Activated T-helper 1 cell treated with anti-CD3 and anti-CD28 coated beads, Interleukin-12 subunit alpha, Interleukin-12 subunit beta, Interleukin-2, Interleukin-4 antibody, amounts not matched to agents 30 ng/mL and 10 ng/mL and 1 ng/mL, durations not matched to agents 14 hours and 24 hours and 36 hours (primary cell): ENCODE measurements at places on chromosomes 3 and 15.

DNA sequence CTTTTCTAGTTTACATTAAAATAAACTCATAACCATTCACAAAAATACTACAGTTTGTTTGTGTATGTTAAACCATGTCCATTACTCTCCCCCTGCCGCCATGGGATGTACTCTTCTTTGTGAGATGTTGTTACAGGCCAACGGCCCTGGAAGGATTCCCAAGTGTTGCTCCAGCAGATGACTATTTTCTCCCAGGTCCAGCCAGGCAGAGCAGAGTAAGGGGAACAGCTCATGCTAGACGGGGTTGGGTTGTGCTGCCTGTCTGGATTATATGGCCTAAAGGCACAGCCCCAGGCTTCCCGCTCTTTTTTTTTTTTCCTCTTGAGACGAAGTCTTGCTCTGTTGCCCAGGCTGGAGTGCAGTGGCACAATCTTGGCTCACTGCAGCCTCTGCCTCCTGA, 24.5 kb upstream of the SLCO2A1 start:
- no peak for DNase-seq
- H3K27ac ChIP-seq: no peak overlapping the region
- peaks cover 4% of the 10 kb centered on the region for H3K4me1 ChIP-seq
- peaks cover 3% of the 10 kb centered on the region for H3K27me3 ChIP-seq
- H3K4me3 ChIP-seq: no peak overlapping the region
- H3K36me3 ChIP-seq: no peaks in the 10 kb centered on the region

DNA sequence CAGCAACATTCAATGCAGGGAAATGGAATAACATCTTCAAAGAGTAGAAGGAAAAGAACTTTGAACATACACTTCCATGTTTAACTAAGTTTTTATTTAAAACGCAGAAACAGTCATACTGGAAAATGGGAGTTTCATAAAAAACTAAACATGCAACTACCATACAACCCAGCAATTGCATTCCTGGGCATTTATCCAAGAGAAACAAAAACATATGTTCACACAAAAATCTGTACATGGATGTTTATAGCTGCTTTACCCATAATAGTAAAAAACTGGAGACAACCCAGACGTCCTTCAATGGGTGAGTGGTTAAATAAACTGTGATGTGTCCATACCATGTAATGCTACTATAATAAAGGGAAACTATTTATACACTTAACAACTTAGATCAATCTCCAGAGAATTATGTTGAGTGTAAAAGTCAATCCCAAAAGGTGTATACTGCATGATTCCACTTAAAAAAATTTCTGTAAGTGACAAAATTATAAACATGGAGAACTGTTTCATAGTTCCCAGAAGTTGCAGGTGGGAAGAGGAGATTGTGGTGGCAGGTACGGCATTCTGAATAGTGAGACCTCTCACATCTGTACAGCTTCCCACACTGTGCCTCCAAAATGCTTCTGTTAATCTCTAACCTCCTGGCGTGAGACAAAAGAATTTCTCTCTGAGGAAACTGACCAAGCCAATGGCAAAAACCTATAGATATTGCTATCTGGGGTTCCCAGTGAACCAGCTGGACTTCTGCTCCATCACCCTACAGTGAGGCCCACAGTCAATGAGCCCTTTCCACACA, 23.1 kb downstream of the ISG20 start:
- peaks cover 5% of the 10 kb centered on the region for H3K4me1 ChIP-seq
- peaks cover 2% of the 10 kb centered on the region for H3K27me3 ChIP-seq
- H3K36me3 ChIP-seq: no peaks in the 10 kb centered on the region
- no peak overlapping the region for H3K27ac ChIP-seq
- DNase-seq: no peak
- H3K4me3 ChIP-seq: no peak overlapping the region

GRCh38 chr3:69342074-69342473, 43.8 kb downstream of the FRMD4B start:
- no peak overlapping the region for H3K27ac ChIP-seq
- peaks cover 8% of the 10 kb centered on the region for H3K36me3 ChIP-seq
- H3K27me3 ChIP-seq: peaks cover 6% of the 10 kb centered on the region
- H3K4me1 ChIP-seq: peaks cover 9% of the 10 kb centered on the region

- no peaks in the 10 kb centered on the region for H3K36me3 ChIP-seq
- H3K27me3 ChIP-seq: no peaks in the 10 kb centered on the region
- no peak overlapping the region for H3K27ac ChIP-seq
- DNase-seq: no peak
- no peaks in the 10 kb centered on the region for H3K4me1 ChIP-seq
- H3K4me3 ChIP-seq: no peak overlapping the region
Measured at GRCh38 chr15:27903405-27903804, 195.7 kb downstream of the OCA2 start.

- no peak overlapping the region for H3K27ac ChIP-seq
- no peaks in the 10 kb centered on the region for H3K36me3 ChIP-seq
Measured at GRCh38 chr3:98726084-98726483, 37.1 kb upstream of the ST3GAL6 start.

DNA sequence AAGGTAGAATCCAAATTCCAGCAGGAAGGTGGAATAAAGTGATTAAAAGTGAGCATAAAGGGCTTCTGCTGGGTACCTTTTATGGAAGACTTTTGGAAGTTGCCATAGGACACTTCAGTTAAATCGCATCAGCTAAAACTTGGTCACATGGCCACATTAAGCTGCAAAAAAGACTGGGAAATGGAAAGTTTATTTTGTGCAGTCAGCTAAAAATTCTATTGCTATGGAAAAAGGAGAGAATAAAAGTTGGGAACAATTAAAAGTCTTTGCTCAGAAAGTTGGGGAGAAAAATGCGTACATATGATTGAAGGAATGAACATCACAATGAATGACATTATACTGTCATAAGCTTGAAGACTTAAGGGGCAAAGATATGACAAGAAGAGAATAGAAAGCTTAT, 49.3 kb downstream of the FGF7 start:
- peaks cover 14% of the 10 kb centered on the region for H3K4me1 ChIP-seq
- no peak for DNase-seq
- no peak overlapping the region for H3K4me3 ChIP-seq
- H3K27ac ChIP-seq: no peak overlapping the region
- H3K27me3 ChIP-seq: peaks cover 4% of the 10 kb centered on the region
- no peaks in the 10 kb centered on the region for H3K36me3 ChIP-seq

GRCh38 chr3:161042023-161042501, 63.1 kb downstream of the B3GALNT1 start:
- no peaks in the 10 kb centered on the region for H3K36me3 ChIP-seq
- no peaks in the 10 kb centered on the region for H3K27me3 ChIP-seq
- H3K27ac ChIP-seq: no peak overlapping the region
- no peak for DNase-seq
- no peak overlapping the region for H3K4me3 ChIP-seq

GRCh38 chr3:77626157-77626556, 586.3 kb downstream of the ROBO2 start:
- DNase-seq: no peak
- H3K4me3 ChIP-seq: no peak overlapping the region
- H3K27ac ChIP-seq: no peak overlapping the region
- H3K36me3 ChIP-seq: no peaks in the 10 kb centered on the region

- peaks cover 49% of the 10 kb centered on the region for H3K4me1 ChIP-seq
- no peak overlapping the region for H3K4me3 ChIP-seq
- H3K36me3 ChIP-seq: peaks cover 17% of the 10 kb centered on the region
- H3K27ac ChIP-seq: no peak overlapping the region
- no peaks in the 10 kb centered on the region for H3K27me3 ChIP-seq
Measured at GRCh38 chr3:17038141-17038540, 153.4 kb downstream of the PLCL2 start.

- H3K27me3 ChIP-seq: peaks cover 10% of the 10 kb centered on the region
- H3K4me3 ChIP-seq: no peak overlapping the region
- H3K4me1 ChIP-seq: peaks cover 24% of the 10 kb centered on the region
Measured at GRCh38 chr15:66721020-66721419, 19.0 kb downstream of the SMAD6 start.

DNA sequence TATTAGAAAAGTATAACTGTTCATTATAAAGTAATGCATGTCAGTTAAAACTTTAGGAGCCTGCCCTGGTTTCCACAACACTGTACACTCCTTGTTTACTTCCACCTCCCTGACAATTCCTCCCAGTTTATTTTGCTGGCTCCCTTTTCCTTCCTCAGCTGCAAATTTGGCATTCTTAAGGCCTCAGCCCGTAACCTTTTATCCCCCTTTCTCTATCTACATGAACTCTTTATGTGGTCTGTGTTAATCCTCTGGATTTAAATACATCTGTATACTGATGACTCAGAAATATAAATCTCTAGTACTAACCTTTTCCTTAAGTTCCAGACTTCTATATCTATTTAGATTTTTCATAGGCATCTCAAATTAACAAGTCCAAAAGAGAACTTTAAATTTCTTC, 143.6 kb downstream of the OTOL1 start:
- no peaks in the 10 kb centered on the region for H3K36me3 ChIP-seq
- no peaks in the 10 kb centered on the region for H3K27me3 ChIP-seq
- no peak for DNase-seq
- H3K4me1 ChIP-seq: no peaks in the 10 kb centered on the region

DNA sequence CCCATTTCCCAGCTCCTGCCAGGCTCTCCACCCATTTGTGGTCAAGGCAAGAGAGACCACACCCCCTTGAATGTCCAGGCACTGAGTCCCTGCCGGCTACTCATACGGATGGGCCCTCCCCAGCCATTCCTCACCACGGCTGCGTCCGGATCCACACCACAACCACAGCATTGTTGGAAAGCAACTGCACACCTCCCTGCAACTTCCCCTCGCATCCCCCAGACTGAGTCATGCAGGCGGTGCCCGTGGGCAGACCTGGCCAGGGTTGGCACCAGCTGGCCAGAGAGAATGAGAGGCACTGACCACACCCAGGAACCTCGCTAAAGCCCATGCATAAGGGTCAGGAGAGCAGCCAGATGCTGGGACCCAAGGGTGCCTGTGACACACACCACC, 30.5 kb downstream of the LOXL1 start:
- no peaks in the 10 kb centered on the region for H3K36me3 ChIP-seq
- DNase-seq: no peak
- no peak overlapping the region for H3K27ac ChIP-seq
- H3K4me1 ChIP-seq: peaks cover 37% of the 10 kb centered on the region

GRCh38 chr3:195885036-195885891, 23.1 kb downstream of the TNK2 start:
- peaks cover 11% of the 10 kb centered on the region for H3K36me3 ChIP-seq
- peak overlapping the region; percentile 9 for H3K27ac ChIP-seq
- DNase-seq: no peak
- no peaks in the 10 kb centered on the region for H3K4me1 ChIP-seq

- H3K36me3 ChIP-seq: no peaks in the 10 kb centered on the region
- H3K27me3 ChIP-seq: no peaks in the 10 kb centered on the region
- no peak overlapping the region for H3K27ac ChIP-seq
- H3K4me1 ChIP-seq: no peaks in the 10 kb centered on the region
- no peak for DNase-seq
Measured at GRCh38 chr3:175208326-175208725, 349.2 kb downstream of the NAALADL2 start.

DNA sequence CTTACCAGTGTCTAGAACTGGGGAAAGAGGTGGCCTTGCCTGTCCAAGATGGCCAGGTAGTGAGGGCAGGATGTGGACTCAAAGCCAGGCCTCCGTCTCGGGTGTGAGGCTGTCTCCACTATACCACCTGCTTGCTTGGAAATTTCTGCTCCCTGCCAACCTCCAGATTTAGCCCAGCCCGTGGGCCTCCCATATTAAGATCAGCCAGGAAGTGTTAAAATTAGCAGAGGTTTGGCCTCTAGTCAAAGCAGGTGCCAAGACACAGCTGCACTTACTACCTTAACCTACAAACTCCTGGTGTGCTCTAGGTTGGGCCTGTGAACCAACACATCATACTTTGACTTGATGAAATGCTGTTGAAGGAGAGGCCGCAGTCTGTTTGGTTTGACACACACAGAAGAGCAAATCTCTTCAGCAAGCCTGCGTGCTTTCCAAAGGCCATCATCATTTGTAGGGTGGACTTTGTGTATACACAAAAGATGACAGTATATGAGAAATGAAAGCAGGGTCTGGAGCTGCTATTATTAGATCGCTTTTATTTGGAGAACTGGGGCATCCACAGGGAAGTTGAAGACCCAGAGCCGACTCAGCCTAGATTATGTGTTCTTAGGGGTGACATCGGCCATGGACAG, 206.5 kb downstream of the XXYLT1 start:
- no peak for DNase-seq
- no peaks in the 10 kb centered on the region for H3K4me1 ChIP-seq
- H3K27ac ChIP-seq: no peak overlapping the region

DNA sequence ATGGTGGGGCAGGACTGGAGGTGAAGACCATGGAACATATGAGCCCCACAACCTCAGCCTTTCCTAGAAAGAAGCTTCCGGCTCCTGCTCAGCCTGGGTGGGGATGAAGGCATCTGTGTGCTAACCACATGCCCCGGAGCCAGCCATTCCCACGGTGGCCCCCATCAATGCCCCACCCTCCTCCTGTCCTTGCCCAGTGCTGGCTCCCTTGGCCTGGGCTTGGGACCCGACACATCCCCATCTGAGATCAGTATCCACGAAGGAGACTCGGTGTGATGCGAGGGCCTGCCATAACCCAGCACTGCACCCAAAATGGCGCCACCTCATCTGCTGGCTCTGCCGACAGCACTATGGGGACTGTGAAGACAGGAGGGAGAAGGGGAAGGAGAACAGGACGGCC, 16.5 kb upstream of the PLXND1 start:
- no peak overlapping the region for H3K27ac ChIP-seq
- DNase-seq: no peak
- H3K4me1 ChIP-seq: peaks cover 15% of the 10 kb centered on the region
- peaks cover 8% of the 10 kb centered on the region for H3K27me3 ChIP-seq

GRCh38 chr3:17638356-17638755, 104.1 kb downstream of the TBC1D5 start:
- H3K4me3 ChIP-seq: no peak overlapping the region
- H3K27ac ChIP-seq: no peak overlapping the region
- H3K4me1 ChIP-seq: peaks cover 12% of the 10 kb centered on the region
- DNase-seq: no peak
- H3K27me3 ChIP-seq: no peaks in the 10 kb centered on the region

DNA sequence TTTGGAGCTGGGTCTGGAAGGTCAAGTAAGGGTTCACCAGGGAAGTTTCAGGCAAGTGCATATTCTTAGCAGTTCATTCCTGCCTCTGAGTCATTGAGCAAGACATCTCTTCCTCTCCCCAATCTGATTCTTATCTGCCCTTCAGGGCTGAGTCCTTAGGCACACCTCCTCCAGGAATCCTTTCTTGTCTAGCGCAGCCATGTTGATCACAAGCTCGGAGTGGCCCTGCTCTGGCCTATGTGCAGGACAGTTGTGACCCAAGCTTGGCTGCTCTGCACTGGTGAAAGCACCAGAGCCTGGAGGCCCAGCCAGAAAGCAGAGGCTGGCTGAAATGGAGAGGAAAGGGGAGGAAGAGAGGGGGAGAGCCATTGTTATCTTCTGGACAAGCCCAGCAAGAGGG, 30.9 kb upstream of the MRPS22 start:
- H3K27ac ChIP-seq: no peak overlapping the region
- no peak overlapping the region for H3K4me3 ChIP-seq
- H3K27me3 ChIP-seq: peaks cover 4% of the 10 kb centered on the region
- H3K4me1 ChIP-seq: no peaks in the 10 kb centered on the region

- H3K27me3 ChIP-seq: no peaks in the 10 kb centered on the region
- no peaks in the 10 kb centered on the region for H3K4me1 ChIP-seq
- H3K27ac ChIP-seq: no peak overlapping the region
- H3K4me3 ChIP-seq: no peak overlapping the region
Measured at GRCh38 chr3:81995329-81995728, 233.9 kb upstream of the GBE1 start.

GRCh38 chr3:143224716-143225115, 105.1 kb downstream of the CHST2 start:
- DNase-seq: no peak
- H3K4me1 ChIP-seq: no peaks in the 10 kb centered on the region
- H3K27ac ChIP-seq: no peak overlapping the region
- H3K27me3 ChIP-seq: no peaks in the 10 kb centered on the region

- H3K36me3 ChIP-seq: no peaks in the 10 kb centered on the region
- H3K27me3 ChIP-seq: peaks cover 9% of the 10 kb centered on the region
- peaks cover 13% of the 10 kb centered on the region for H3K4me1 ChIP-seq
- no peak overlapping the region for H3K4me3 ChIP-seq
Measured at GRCh38 chr15:29040370-29040751, 154.6 kb downstream of the APBA2 start.
